Globus pallidus (tissue), 1 donor: ENCODE measurements at places on chromosomes 12 and 14.

GRCh38 chr12:12425616-12426015 is 68.7 kb downstream of the BORCS5 start:
- DNase-seq = no peak

DNA sequence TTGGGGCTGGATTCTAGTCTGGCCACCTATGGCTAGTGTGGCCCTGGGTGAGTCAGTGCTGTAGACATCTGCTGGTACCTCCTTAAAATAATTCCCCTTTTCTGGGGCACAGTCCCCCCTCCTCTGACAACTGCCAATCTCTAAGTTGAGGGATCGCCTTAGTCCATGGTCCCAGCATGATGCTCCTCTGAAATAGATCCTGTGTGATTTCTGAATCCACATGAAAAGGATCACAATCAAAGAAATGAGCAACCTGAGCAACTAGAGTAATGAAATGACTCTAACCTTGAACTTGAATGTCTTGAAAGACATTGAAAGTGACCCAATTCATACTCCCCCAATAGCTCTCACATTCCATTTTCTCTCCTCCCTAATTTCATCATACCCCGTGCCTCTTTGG is 332.5 kb downstream of the VRK1 start:
- DNase-seq = no peak

GRCh38 chr14:88379706-88380343 is 5.6 kb upstream of the SPATA7 start:
- DNase-seq = no peak

DNA sequence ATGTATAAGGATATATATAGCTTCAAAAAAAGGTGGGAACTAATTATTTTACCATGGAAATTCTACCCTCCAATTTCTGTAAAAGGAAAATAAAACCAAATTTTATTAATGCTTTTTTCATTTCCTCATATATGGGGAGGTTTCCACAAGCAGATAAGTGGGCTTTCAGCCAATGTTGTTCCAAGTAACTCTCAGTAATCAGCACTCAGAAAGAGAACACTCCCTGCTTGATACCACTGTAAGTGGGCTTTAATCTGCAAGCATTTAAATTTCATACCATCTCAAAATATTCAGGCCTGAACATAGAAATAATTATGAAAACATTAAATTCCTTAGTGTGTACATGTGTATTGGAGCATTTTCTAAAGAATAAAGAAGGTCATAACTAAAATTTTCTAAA is 827.6 kb downstream of the C12orf50 start:
- DNase-seq = no peak

- no peak for DNase-seq
Measured at GRCh38 chr12:32574585-32574984, 104.5 kb upstream of the DNM1L start.

DNA sequence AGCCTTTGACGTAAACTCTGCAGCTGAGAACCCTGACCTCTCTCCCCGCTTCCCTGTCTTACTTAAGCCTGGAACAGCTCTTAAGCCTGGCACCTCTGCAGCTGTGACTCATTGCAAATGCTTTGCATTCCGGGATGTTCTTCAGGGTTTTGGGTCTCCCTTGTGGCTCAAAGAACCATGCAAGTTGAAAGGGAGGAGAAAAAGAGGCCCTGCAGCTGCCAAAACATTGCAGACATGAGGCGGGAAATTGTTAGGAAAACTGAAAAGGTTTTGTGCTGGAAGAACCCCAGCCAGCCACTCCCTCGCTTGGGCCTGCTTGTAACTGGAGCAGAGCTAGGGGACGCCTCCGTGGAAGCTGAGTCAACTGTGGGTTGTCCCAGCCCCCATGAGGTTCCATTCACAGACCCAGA is 60.2 kb upstream of the FERMT2 start:
- peak; percentile 26 for DNase-seq

DNA sequence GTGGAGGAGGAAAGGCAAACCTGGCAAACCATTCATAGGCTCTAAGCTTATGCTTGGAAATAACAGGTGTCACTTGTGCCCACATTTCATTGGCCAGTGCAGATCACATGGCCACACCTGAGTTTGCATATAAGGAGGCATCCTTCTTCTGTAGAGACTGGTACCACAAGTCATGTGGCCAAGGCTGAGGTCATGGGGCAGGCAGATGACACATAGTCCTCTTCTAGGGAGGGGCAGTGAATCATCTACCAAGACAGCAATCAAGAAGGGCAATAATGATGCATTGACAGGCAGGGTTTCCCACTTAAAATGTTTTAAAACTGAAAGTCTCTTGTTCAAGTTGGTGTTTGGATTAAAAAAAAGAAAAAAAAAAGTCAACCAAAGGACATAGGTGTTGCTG is 77.3 kb downstream of the DAAM1 start:
- DNase-seq = no peak

DNA sequence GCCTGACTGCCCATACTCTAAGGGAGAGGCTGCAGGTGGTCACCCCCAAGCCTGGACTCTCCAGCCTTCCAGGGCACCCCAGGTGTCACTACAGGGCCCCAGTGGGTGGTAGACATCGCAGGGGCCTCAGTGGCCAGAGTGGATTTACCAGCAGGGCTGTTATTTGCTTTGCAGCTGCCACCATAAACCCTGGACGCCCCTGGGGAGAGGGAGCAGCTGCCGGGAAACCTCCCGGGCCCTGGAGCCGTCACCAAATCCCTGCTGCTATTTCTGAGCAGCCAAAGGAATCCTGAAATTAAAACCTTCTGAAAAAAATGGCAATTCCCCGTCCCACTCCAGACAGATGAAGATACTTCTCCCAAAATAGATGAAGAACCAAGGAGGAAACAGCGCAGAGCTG is 13.9 kb downstream of the TMEM119 start:
- DNase-seq = no peak

- no peak for DNase-seq
Measured at GRCh38 chr14:74504412-74504811, 10.8 kb downstream of the ISCA2 start.

DNA sequence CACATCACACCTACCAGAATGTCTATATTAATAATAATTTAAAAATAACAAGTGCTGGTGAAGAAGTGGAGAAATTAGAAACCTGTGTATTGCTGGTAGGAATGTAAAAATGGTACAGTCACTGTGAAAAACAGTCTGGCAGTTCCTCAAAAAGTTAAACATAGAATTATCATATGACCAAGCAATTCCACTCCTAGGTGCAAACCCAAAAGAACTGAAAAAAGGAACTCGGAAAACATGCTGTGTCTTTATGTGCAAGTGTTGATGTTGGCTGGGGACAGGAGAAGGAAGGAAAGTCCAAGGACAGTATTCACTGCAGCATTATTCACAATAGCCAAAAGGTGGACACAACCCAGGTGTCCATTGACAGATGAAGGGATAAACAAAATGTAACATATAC is 146.5 kb downstream of the TTC7B start:
- DNase-seq = no peak

GRCh38 chr14:26765768-26766520 is 168.1 kb upstream of the NOVA1 start:
- peak; percentile 13 for DNase-seq

DNA sequence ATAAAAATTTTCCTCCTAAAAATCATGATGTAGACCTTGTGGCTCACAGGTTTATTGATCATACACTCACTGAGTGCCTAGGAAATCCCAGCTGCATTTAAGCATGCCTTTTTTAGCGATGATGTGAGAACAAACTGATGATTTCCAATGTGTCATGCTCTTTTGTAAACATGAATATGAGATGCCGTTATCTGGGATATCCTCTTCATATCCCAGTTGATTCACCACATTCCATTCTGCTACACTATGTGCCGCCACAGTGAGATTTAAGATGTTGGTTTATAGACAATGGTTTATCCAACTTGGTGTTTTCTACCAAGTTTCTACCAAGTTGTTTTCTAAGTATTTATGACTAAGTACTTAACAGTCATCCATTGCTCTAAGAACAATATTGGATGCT is 5.2 kb downstream of the OR4E1 start:
- no peak for DNase-seq

GRCh38 chr14:70555890-70556289 is 21.1 kb upstream of the ADAM20 start:
- no peak for DNase-seq

- DNase-seq = no peak
Measured at GRCh38 chr14:90489916-90490719, 93.3 kb downstream of the CALM1 start.

GRCh38 chr12:48765753-48766162 is 23.1 kb downstream of the ADCY6 start:
- no peak for DNase-seq
